Pons (tissue), 1 donor: ENCODE measurements at places on chromosomes 1 and 21.
A peak's percentile ranks its signal among the peaks of the same experiment; 100 is the strongest.

- DNase-seq, result no peak
Measured at GRCh38 chr1:109181085-109181806, 32.5 kb upstream of the SARS1 start.

DNA sequence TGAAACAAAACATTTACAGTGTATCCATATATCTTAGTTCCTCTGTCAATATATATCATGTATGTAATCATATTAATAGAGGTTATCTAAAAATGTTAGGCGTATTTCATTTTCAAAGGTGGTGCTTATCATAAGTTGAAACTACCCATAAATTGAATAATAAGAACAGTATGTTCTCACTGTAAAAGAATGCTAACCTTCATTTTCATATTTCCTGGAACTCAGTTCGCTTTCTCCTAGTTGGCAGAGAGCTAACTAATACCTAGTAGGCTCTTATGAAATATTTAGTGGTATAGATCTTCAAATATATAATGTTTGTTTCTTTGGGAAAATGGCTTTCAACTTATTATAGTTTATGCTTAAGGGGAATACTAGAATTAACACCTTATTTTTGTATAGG is 118.4 kb downstream of the DISP1 start:
- DNase-seq, result no peak

DNA sequence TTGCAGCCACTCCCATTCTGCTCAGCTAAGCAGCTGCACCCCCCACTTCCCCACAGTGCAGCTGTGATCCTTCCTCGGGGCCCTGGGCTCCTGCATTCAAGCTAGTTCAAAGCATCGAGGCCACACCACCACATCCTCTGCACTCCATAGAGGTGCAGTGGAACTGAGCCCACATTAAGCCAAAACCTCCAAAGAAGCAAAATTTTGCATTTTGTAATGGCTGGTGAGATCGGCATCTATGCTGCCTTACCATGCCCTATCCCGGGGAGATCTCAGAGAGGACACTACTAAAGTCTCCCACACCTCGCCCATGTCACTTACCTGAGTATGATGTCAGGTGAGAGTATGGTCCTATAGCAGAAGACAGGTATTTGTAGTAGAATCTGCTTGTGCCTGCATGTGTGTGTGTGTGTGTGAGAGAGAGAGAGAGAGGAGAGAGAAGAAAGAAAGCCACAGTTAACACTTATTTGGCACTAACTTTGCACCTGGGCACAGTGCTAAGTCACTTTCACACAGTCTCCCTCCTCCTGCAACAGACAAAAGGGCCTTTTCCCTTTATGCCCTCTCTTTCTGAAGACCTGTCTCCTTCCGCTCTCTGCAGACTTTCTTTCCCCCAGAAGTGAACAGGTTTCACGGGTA is 89.8 kb downstream of the KIF14 start:
- DNase-seq, result no peak

- peak; percentile 79 for DNase-seq
Measured at GRCh38 chr1:76330991-76331603, 256.6 kb downstream of the ST6GALNAC3 start.

DNA sequence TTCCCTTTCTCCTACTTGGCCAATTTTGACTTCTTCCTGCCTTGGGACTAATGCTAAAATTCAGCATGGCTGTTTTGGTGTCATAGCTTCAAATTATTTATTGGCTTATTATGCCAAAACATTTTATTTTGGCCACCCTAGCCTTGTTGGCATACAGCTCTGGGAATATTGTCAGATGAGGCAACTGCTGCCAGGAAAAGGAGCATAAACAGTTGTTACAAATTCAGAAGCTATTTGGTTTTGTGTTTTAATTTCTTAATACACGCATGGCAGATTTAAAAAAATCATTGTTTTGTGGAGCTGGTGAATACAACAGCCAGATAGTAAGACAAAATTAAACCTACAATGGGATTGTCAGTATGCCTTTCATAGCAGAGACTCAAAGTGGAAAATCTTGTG is 66.8 kb upstream of the BCL10 start:
- DNase-seq, result no peak

- no peak for DNase-seq
Measured at GRCh38 chr1:154989195-154989860, 4.1 kb upstream of the LENEP start.

DNA sequence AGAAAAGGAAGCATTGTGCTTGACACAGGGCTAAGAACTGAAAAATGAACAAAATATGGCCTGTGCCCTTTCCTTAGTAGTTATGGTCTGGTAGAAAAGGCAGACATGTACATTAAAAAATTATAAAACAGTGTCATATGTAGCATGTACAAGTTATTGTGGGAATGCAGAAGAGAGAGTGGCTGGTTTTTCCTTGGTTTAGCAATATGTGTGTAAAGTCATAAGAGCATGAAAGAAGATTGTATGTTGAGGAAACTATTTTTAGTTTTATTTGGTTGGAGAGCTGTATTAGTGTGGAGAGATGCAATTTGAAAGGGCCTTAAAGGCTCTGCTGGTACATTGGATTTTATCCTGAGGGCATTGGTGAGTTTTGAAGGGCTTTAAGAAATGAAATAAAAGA is 145.8 kb downstream of the PDE4B start:
- no peak for DNase-seq
